Esophagus mucosa (tissue), 1 donor: ENCODE measurements at places on chromosomes 6 and 20. TPM values are rescaled to one million over a fixed set of nuclear protein-coding genes. Genes with fewer than 3 reads are reported as not detected.

GRCh38 chr6:160132776-160133338 is 11.2 kb downstream of the SLC22A1 start:
- no peak for ATAC-seq

GRCh38 chr6:103872233-103872632 is 987.5 kb downstream of the HACE1 start:
- no peak for ATAC-seq

GRCh38 chr20:39825950-39826349 is 863.1 kb downstream of the MAFB start:
- ATAC-seq = peak; percentile 19

DNA sequence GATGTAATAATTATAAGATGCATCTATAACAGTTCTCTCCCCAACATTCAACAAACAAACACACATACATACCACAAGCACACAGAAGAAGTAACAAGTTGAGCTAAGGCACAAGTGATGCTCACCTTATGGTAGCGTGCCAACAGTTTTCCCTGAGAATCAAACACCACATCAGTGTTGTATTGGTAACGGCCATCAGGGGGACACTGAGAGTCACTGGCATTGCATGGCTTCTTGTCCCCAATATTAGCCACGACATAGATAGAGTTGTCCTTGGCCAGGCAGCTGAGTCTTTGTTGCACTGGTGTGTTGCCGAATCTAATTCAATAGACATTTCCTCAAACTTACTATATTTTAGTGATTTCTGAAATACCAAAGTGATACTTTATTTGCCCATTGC is 14.8 kb upstream of the VNN1 start:
- no peak for ATAC-seq

The TRIM31 gene
- total RNA-seq = 0.20 TPM
